ENCODE measurements at places on chromosomes 12 and 14. TPM values are rescaled to one million over a fixed set of nuclear protein-coding genes. Genes with fewer than 3 reads are reported as not detected.

SLC25A21 gene
- not detected for total RNA-seq

DHRS4L2 gene
- 38.9 TPM for total RNA-seq

DNA sequence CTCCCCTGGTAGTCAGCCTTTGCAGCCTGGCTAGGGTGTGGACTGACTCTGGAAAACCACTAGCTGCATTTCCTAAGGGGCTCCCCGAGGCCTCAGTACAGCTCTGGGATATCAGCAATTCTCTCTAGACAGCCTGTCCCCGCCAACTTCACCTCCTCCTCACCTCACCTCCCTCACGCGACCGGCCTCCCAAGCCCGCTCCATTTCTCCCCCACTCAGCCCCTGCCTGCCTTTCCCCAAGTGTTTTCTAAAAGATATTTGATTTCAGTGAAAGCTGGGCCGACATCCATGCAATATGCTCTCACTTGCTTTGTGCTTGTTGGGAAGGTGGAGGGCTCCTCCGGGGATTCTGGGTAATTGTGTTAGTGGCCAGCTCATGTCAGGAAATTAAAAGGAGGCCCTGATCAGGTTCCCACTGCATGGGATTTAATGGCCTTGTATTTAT is 91.8 kb downstream of the ESRRB start:
- no peaks in the 10 kb centered on the region for H3K36me3 ChIP-seq
- no peak for DNase-seq
- no peak overlapping the region for H3K4me3 ChIP-seq

DNA sequence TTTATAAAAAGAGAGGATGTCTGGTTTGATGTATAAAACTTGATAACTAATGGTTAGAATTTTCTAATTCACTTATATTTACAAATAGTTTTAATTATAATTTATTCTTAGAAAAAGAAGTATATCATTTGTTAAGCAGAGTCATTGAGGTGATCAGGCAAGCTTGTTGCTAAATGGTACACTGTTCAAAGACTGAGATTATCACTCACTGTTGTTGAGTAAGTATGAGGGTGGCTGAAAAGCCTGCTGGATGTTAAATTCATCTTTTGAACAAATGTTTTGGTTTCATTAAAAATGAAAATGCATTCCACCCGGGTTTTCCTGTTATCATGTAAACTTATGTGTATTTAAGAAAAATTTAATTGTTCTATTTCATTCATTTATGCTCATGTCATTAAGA is 451.8 kb downstream of the ADAMTS20 start:
- H3K4me1 ChIP-seq, result no peaks in the 10 kb centered on the region
- no peak for DNase-seq
- H3K36me3 ChIP-seq, result no peaks in the 10 kb centered on the region
- no peak overlapping the region for H3K4me3 ChIP-seq

- H3K36me3 ChIP-seq, result no peaks in the 10 kb centered on the region
- H3K27me3 ChIP-seq, result no peaks in the 10 kb centered on the region
- H3K27ac ChIP-seq, result no peak overlapping the region
- no peak overlapping the region for H3K4me3 ChIP-seq
Observed at GRCh38 chr12:91126516-91126915, 15.2 kb upstream of the LUM start.

CYP27B1 gene
- total RNA-seq, result 2.5 TPM

DNA sequence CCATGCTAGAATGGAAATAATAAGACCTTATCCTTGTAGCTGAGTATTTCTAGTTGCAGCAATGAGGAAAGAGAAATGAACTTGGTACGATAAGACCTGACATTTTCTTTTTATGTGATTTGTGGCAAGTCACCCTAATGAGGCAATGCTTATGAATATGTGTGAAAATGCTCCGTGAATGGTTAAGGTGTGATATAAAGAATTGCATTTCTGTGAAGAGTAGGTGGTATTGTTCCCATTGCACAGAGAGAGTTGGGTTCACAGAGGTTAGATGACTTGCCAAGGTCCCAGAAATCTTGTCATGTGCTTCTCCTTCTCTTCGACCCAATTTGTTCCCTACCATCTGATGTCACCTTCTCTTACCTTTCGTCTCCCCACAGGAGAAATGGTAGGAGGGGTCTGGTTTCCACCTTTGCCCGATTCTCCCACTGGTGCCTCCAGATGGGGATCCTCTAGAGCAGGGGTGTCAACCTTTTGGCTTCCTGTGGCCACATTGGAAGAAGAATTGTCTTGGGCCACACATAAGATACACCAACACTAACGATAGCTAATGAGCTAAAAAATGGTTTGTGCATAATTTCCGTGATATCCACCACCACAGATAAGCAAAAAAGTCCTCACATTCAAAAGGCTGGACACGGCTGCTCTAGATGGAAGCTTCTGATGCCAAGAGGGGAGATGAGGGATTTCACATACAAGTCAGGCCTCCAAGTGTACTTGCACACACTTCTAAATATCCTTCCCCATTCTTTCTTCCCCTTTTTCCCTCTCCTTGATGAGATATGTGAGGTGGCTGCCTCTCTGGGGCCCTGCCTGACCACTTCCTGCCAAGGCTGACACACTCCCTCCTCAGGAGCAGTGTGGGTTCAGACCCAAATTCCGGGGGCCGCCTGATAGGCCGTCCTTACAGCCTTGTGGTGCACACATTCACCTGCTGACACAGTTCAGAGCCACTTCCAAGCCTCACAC is 96.1 kb downstream of the PLXNC1 start:
- peak; percentile 52 for DNase-seq
- no peak overlapping the region for H3K27ac ChIP-seq
- no peak overlapping the region for H3K4me3 ChIP-seq
- no peaks in the 10 kb centered on the region for H3K4me1 ChIP-seq
- no peaks in the 10 kb centered on the region for H3K27me3 ChIP-seq

All from transverse colon (tissue), 4 donors.